ENCODE measurements at places on chromosomes 11 and 22.

- DNase-seq, result no peak
These were observed 67.7 kb downstream of the THAP12 start for GRCh38 chr11:76313271-76313670.

DNA sequence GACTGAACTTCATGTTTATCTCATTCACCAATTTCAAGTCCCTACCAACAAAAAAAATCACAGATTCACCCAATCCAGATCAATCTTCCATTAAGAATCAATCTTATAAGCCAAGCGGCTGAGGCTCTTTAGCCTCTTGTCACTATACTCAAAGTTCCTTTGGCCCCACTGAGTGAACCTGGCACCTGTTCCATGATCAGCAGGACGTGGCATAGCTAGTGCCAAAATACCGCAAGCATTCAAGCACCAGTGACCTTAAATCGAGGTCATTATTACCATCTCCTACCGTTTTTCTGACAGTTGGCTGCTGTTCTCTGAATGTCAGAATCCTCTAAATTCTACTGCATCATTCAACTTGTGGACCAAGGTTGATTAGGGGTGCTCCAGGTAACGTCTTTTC, 141.2 kb downstream of the CADM1 start:
- DNase-seq, result no peak

DNA sequence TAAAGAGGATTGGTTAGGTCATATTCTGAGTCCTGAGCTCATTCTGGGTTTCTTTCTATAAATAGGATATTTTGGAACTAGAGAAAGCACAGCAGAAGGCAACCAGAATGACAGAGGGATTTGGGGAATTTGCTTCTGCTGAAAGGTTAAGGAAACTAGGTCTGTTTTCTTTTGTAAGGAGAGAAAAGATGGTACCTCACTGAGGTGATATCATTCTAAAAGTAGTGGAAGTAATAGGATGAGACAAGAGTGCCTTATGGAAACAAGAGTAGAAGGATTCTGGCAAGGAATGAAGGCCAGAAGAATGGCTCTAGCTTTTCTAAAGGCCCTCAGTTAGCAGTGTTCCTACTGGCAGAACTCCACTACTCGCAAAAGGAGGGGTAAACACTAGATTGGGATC, 26.7 kb upstream of the BDNF start:
- DNase-seq, result no peak

DNA sequence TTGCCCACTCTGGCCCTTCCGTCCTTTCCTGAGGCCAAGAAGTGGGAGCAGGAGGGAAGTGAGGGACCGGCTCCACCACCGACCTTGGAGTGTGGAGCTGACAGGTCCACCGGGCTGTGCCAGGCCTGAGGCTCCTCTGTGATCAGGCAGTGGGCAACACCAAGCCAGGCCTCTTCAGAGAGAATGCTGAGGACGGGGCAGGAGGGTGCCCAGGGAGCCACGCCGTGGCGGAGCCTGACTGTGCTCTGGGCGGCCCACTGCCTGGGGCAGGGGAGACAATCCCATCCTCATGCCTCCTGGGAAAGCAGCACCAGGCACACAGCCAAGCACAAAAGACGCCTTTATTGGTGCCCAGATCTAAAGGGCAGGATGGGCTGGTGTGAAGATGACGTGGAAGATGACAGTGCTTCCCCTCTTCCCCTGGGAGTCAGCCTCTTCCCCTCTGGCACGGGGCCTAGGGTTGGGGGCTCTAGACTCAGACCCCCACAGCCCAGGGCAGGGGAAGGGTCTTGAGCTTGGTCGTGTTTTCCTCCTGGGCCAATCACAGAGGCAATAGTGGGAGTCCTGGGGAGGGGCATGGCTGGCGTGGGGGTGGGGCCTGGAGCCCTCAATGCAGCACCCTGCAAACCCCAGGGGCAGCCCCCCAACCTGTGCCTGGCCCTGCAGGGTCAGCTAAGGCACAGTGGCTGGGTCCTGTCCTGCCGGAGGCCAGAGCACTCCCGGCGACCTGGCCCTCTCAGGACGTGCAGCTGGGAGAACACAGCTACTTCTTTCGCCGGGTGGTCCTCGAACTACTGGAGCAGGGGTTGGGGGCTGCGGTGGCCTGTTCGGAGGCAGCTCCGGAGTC, 4.7 kb downstream of the LMF2 start:
- DNase-seq, result no peak

- DNase-seq, result no peak
These were observed 13.0 kb downstream of the MS4A3 start for GRCh38 chr11:60069450-60069849.

DNA sequence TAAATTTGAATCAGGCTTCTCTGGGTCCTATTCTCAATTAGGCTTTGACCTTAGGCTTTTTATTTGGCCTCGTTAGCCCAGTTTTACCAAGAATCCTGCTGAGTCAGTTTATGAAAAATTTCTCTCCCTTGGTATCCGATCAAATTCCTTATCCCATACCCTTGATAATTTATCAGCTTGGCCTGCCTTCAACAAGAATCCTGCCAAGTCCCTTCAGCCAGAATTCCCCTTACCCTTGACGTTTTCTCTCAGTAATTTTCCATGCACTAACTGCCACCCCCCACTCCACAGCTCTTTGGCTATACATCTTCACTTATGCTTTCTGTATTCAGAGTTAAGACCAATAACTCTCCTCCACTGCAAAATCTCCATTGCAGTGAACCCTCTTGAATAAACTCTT, 811.0 kb upstream of the CCDC90B start:
- no peak for DNase-seq

GRCh38 chr11:44223238-44223637, 86.7 kb downstream of the ALX4 start:
- no peak for DNase-seq

- no peak for DNase-seq
These were observed 8.5 kb downstream of the ELFN2 start for GRCh38 chr22:37418627-37419369.

- peak; percentile 56 for DNase-seq
These were observed 1.6 kb upstream of the ELFN2 start for GRCh38 chr22:37428649-37429586.

- DNase-seq, result no peak
These were observed 159.6 kb upstream of the E2F8 start for GRCh38 chr11:19400296-19400695.

GRCh38 chr22:35172442-35172841, 84.9 kb upstream of the HMGXB4 start:
- no peak for DNase-seq

- DNase-seq, result no peak
These were observed 97.0 kb downstream of the SPON1 start for GRCh38 chr11:14059491-14059890.

GRCh38 chr11:1202776-1203504, 19.9 kb upstream of the MUC5B start:
- peak; percentile 7 for DNase-seq

GRCh38 chr11:103364687-103365086, 255.5 kb downstream of the DYNC2H1 start:
- no peak for DNase-seq

DNA sequence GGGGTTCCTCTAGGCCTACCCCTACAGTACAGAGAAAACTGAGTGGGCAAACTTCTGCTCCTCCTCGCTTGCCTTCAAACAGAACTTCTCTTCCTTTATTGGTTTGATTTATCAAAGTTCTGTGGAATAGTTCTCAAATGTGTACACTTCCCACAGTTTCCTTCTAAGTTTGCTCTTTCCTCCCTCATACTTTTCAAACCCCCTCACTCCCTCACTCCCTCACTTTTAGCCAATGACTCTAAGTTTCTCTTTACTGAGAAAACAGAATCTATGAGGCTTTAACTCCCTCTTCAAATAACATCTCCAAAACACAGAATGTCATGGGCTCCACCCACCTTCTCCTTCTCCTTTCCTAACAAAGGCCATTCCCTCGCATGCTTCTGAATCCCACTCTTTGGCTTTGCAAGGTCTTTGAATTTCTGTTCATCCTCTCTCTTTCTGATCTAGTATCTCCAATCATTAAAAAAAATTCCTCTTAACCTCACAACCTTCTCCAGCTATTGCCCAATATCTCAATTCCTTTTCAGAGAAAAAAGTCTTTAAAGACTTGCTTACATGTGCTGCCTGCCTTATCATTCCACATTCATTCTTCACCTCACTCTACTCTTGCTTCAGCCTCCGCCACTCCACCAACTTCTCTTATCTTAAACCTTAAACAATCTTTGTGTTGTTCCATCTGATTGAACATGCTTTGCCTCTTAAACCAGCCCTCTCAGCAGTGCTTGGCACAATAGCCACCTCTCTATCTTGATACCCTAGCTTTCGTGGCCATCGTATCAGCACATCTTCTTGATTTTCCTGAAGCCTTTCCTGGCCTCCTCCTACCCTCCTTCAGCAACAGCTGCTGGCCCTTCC, 57.2 kb downstream of the DDI1 start:
- no peak for DNase-seq

DNA sequence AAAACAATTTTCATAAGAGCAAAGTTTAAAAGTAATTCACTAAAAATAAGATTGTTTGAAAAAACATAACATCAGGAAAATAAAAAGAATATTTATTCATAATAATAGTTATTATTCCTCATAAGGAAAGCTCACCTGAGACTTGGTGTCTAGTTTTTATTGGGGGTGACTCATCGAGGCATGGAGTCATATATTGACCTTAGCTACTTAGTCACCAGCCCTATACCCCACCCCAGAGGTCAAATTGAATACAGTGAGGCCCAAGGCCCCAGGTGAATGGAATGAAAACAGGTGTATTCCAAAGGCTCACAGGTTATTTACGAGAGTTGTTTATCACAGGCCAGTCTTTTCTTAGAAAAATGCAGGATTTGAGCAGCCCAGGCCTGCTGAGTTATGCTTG, 36.9 kb downstream of the CNTF start:
- DNase-seq, result no peak

DNA sequence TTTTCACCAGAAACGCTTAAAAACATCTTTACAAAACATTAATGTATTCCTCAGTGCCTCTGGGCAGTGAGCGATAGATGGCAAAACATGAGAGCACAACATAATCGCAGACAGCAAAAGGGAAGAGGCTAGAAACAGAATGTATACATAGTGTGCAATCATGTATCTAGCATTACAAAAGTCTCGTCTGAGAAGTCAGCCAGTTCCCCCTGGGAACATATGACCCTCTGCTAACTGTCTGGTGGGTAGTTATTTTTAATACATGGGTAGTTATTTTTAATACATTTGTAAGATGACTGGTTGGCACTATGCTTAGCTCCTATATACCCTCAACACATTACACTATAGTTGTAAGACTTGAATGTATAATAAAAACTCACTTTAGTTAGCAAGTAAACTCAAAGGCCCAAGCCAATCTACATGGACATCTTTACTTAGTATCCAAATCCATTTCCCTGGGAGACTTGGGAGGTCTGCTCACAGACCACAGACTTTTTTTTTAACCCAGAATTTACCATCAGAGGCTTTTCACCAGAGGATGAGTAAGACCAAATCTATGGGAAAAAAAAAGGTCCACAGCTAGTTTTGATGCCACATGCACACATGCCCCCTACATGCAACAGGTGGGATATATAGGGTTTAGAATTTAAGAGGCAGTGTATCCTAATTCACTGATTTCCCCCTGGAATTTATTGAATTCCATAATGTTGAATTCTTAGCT, 71.7 kb downstream of the AMBRA1 start:
- DNase-seq, result no peak

DNA sequence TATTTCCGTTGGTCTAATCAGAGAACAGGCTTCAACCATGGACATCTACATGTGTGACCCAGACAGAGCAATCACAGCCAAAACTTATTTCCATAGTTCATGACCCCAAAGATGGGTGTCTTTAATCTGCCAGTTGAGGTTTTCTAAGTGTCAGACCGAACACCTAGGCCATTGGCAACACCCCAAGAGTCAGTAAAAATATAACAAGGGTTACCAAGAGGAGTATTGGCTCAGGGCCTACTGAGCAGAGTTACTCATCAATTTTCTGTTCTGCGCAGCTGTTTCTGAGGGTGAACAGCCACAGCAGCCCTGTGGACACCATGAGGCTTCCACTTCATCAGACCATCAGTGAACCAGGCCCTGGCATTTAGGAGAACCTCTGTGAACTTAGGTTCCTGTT, 18.8 kb downstream of the GUCD1 start:
- no peak for DNase-seq

GRCh38 chr11:10294290-10294953, 403 bp upstream of the SBF2 start:
- DNase-seq, result no peak

DNA sequence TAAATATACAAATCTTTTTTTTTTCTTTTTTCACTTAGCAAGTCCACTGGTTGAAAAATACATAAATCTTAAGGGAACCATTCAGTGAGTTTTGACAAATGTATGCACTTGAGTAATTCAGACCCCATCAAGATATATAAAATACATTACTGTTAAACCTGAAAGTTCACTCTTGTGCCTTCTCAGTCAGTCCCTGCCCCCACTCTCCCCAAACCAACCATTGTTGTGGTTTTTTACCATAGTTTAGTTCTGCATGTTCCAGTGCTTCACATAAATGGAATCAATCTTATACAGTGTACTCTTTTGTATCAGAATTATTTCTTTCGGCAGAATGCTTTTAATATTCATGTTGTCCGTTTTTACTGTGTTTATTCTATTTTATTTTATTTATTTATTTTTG, 26.1 kb downstream of the RNF214 start:
- DNase-seq, result no peak

- DNase-seq, result no peak
These were observed 17.4 kb downstream of the HPS4 start for GRCh38 chr22:26466196-26466595.

- DNase-seq, result peak; percentile 72
These were observed 144.6 kb downstream of the NECTIN1 start for GRCh38 chr11:119584193-119585042.

Data from AML-193 (cell line).